Thyroid gland (tissue), 4 donors: ENCODE measurements at places on chromosomes 11 and 22.
A peak's percentile ranks its signal among the peaks of the same experiment; 100 is the strongest.

DNA sequence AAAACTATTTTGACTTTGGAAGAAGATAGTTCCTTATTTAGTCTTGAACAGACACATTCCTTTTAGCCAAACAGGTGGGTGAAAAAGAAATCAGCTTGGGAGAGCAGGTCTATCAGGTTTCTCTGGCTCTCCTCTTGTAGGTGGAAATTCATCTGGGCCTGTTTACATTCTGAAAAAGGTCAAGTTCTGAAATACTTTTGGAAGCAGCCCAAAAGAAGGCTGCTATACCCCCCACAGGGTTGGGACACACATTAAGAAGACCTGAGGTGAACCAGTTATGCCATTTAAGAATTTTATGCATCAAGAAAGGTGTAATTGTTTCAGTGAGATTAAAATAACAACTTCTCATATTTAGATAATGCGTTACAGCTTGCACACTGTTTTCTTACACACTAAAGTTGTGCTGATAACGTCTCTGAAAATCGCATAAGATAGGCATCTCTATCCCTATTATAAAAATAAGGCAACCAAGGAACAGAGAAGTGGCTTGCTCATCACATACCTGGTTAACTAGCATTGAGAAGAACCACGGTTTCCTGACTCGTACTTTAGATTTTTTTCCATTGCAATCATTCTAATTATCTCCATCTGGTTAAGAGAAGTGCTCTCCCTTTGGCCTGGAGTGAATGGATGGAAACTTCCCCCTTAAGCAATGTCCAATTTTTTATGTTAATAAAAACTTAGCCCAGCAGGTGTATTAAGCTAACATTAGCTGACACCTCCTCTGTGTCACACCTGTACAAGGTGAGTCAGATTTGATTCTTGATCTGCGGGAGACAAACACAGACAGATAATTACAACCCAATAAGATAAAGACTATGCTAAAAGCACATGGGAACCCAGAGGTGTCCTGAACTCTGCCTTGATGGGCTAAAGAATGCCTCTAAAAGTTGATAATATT, 60.5 kb upstream of the UCP3 start:
- DNase-seq: peak; percentile 68

- no peak for DNase-seq
These were observed 41.3 kb upstream of the HMGXB4 start for GRCh38 chr22:35215993-35216392.

DNA sequence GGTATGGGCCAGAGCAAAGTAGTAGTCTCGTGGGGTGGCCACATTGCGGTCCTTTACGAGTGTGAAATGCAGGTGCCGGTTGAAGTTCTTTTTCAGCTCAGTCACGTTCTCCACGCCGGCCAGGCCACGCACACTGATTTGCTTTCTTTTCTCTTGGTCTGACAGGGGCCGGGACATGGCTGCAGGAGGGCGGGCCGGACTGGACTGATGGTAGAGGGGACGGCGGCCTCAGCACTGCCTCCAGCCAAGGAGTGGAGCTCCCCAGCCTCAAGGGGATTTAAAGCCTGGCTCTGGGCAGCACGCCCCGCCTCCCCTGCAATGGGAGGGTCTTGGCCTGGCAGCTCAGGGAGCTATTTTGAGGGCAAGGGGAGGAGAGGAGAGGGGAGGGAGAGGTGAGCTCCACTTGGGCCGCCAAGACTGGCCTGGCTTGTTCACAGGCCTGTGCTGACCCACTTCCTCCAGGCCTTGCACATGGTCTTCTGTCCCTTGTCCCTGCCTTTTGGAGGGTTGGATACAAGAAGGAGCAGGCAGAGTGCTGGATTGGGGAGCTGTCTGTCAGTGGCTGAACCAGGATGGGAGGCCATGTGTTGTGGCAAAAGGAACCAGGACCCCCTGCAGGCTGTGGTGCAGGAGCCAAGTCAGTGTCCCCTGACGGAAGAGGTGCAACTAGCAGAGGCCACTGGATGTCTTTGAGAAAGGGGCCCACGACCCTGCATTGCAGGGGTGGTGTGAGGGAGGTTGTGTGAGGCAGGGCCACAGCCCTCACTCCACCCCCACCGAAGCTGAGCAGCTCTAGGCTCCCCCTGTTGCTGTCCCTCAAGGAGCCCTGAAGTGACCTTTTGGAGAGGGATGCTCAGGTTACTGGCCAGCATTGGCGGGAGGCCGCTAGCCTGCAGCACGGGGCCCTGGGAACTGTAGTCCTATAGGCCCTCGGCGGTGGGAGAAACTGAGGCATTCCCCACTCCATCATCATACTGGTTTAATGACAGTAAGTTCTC, at the start of gene PYGM:
PYGM (minus strand) TSS at position 253 of the 998 bp plus-strand sequence; CDS start at position 177, 76 bp downstream.
- DNase-seq: peak; percentile 97

DNA sequence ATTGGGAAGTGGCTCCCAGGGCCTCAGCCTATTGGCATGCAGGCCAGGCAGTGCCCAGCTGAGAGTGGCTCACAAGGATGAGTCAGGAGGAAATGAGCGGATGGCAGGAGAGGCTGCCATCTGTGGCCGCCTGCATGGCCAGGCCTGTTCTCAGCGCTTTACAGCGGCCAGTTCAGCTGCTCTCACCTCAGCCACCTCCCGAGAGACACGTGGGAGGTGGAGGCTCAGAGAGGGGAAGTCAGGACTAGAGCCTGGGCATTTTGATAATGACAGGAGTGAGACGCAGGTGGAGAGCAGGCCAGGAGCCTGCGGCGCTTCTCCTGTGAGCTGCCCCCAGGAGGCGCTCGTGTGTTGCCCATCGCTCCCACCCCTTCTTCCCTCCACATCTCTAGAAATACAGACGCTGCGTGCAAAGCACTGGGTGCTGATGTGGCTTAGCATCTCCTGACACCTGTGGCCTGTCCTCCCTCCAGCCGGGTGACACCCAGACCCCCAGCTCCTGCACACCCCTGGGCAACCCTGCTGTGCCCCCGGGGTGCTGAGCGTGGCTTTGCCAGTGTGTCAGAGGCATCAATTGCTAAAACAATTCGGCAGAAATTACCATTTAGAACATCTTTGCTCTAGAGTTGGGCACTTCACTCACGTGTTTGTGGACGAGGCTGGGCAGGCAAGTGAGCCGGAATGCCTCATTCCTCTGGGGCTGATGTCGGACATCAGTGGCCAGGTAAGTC, 21.4 kb upstream of the PANX2 start:
- peak; percentile 57 for DNase-seq

DNA sequence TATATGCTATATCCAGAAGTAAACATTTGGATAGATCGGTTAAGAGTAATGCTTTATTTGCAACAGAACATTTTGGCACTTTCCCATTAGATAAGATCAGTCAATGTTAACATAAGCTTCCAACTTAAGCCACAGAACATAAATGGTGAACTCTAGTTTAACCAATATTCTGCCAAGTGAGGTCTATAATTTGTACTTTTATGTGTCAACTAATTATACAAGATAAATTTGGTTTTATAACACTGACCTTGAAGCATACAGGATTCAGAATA, 23.5 kb upstream of the BLID start:
- no peak for DNase-seq

DNA sequence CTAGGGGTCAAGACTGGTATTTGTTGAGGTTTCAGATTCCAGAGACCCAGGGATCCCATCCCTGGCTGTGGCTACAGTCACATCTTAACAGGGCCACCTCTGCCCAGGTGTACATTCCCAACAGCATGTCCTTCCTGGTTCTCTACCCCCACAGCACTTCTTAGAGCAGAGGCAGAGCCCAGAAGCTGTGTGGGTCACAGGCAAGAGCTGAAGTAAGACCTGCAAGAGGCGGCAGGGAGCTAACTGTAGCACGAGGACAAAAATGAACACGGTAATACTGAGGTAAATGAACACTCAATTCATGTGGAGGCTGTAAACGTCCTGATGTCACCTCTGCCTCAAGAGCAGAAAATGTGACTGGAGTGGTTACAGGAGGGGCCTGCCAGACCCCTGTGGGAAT, 21.7 kb upstream of the RAPSN start:
- DNase-seq: no peak
